ENCODE measurements at places on chromosomes 1 and 21.

DNA sequence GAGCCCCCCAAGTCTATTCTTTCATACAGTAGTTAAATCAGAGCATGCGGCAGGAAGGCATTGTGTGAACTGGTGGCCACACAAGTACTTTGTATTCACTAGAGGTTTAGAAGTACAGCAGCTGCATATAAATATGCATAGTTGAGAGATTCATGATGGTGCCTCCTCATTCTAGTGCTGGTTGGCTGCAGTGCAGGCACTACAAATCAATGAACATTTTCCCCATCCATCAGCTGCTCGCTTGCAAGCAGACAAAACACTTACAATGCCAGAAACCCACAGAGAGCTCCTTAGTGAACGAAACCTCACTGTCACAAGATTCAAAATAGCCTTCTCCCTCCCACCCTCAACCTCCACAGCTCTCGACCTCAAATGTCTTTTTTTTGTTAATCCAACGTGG is 726.2 kb downstream of the USP25 start:
- DNase-seq = no peak

DNA sequence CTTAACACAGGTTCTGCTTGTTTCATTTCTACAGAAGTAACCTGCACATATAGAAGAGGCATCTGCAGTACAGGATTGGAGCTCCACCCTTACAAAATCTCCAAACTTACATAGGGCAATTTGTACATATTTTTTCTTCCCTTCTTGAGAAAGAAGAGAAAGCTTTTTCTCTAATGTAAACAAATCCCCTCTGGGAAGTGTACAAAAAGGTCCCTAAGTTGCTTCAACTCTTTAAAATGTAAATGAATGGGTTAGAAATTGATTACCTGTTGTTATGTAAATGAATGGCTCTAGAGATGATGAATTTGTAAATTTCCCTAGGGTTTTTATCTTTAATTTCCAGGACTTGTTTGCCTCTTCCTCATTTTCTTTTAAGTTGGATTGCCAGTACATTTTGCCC is 1183.7 kb downstream of the MRPL39 start:
- no peak for DNase-seq

DNA sequence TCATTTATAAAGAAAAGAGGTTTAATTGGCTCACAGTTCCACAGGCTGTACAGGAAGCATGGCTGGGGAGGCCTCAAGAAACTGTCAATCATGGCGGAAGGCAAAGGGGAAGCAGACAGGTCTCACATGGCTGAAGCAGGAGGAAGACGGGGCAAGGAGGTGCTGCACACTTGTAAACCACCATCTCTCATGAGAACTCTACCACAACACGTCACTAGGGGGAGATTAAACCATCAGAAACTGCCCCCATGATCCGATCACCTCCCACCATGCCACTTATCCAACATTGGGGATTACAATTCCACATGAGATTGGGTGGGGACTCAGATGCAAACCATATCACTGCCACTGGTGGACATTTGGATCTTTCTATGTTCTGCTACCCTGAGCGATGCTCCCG is 351.4 kb downstream of the NPHP4 start:
- no peak for DNase-seq

DNA sequence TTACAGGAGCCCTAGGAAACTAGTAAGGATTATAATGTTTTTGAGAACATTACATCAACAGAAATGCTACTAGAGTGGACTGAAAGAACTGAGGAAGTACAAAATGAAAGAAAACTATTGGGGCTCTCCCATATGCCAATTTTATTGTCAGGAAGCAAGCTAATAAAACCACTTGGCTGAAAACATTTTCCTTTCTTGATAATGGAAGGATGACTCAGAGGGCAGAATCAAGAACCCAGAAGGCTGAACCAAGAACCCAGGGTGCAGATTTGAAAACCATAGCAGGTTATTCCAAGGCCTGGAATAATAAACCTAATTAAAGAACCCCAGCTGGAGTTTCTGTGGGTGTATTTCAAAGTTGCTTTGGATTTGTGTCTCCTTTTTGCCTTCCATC is 70.7 kb downstream of the RPE65 start:
- no peak for DNase-seq

DNA sequence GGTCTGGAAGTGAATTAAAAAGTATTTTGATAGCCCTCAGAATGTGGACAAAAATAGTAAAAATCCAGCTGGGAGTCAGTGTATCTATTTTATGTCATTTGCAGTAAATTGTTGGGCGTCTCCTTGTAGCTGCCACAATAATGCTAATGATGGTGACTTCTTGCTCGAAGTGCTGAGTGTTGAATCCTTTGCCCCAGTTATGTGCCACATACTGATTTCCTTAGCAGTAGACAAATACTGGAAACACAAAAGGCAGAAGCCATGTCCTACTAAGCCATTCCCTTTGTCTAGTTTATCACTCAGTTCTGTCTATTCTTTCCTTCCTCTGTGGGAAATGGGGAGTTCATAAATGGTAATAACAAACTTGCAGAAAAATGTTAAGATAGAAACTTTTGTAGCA is 70.7 kb upstream of the CXADR start:
- no peak for DNase-seq

DNA sequence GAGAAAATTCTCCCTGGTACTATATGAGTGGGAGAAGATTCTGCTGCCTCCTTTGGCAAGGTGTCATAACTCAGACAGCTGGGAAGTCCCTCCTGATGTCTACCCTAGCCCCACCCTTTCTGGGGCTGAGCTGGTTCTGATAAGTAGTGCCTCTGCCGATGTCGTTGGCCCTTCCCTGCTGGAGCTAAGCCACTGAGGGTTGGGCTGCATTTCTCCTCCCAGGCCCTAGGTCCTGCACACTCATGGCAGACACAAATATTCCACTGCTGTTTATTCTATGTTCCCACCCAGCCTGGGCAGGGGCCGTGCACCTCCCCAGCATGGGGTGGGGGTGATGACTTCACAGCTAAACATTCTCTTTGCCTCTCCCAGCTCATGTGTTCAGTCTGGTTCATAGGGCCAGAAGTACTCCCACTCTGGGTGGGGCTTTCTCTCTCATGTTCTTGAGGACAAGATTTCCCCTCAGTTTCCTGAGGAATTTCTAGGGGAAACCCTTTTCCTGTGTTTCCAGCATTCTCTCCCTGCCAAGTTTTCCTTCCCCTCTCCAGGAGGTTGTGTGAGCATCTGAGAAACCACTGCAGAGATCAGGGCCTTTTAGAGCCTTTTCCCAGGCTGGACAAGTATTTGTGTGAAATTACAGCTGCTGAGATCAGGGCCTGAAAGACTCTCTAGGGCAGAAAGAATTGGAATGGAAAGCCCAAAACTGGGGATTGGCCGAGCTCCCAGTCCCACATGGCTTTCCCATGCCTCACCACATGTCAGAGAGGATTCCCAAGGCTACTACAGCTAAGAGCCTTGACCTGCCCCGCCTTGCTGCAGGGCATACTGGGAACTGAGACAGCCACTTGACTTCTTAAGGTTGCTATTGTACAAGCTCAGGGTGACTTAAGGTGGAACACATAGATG is 66.2 kb downstream of the ATP2B4 start:
- DNase-seq = no peak

GRCh38 chr21:31173881-31174555 is 135.7 kb upstream of the KRTAP19-8 start:
- peak; percentile 62 for DNase-seq

GRCh38 chr1:8679395-8679800 is 138.0 kb downstream of the RERE start:
- no peak for DNase-seq

DNA sequence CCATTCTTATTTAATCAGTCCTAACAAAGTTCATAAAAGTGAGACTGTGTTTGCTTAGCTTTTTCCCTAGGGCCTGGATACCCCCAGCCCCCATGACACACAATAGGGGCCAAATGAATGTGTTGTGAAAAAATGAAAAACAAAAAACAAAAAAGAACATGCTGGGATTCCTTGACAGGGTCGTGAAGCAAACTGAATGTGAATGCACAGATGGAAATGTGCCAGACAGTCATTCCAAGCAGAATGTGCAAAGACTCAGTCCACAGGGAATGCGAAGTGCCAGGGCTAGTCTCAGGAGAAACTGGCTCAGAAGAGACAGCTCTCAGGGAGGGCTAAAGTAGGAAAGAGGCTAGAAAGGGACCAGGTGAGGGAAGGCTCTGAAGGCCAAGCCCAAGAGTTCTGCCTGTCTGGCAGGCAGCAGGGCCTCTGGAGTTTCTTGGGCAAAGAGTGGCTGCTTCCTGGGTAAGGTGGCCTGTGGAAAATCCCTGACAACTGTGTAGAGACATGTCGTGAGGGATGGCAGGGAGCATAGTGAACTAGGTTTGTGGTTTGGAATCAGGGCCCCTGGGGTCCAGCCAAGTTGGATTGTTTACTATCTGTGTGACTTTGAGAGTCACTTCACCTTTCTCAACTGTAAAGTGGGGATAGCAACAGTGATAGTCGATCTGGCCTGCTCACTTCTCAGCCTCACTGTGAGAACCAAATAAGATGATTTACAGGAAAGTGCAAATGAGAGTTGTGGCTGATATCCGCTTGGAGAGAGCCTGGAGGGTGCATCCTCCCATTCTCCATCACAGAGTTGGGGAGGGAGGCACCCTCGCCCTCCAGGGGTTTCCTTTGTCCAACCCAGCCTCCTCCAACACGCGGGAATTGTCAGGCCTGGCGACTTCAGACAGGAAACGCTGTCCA is 1.2 kb upstream of the ADAM15 start:
- no peak for DNase-seq

Data from stimulated activated CD4-positive, alpha-beta T cell treated with anti-CD3 and anti-CD28 coated beads, Interleukin-2, amount 100 ng/mL, for 24 hours (primary cell).